Natural killer cell (primary cell): ENCODE measurements at places on chromosomes 12 and 14.

DNA sequence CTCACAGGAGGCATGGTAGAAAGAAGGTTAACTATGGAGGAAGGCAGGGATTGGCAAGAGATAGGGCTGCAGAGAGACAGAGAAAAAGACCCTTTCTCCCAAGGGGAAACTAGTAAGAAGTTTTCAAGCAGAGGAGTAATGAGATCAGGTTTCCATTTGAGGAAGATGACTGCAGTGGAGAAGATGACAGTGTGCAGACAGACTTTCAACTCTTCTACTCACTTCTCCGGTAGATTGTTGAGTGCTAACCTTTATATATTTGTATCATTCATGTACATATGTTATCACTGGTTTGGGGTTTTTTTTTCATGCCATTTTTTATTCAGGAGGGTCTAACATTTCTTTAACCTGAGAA, 5.9 kb upstream of the B3GNT4 start:
- H3K27ac ChIP-seq = no peak overlapping the region
- H3K4me1 ChIP-seq = peaks cover under 1% of the 10 kb centered on the region
- no peak overlapping the region for H3K4me3 ChIP-seq
- peaks cover 11% of the 10 kb centered on the region for H3K27me3 ChIP-seq
- H3K36me3 ChIP-seq = no peaks in the 10 kb centered on the region

- no peaks in the 10 kb centered on the region for H3K27me3 ChIP-seq
- H3K4me1 ChIP-seq = no peaks in the 10 kb centered on the region
- no peak overlapping the region for H3K27ac ChIP-seq
- H3K36me3 ChIP-seq = no peaks in the 10 kb centered on the region
- DNase-seq = no peak
Observed at GRCh38 chr12:82663893-82664292, 22.8 kb upstream of the TMTC2 start.

DNA sequence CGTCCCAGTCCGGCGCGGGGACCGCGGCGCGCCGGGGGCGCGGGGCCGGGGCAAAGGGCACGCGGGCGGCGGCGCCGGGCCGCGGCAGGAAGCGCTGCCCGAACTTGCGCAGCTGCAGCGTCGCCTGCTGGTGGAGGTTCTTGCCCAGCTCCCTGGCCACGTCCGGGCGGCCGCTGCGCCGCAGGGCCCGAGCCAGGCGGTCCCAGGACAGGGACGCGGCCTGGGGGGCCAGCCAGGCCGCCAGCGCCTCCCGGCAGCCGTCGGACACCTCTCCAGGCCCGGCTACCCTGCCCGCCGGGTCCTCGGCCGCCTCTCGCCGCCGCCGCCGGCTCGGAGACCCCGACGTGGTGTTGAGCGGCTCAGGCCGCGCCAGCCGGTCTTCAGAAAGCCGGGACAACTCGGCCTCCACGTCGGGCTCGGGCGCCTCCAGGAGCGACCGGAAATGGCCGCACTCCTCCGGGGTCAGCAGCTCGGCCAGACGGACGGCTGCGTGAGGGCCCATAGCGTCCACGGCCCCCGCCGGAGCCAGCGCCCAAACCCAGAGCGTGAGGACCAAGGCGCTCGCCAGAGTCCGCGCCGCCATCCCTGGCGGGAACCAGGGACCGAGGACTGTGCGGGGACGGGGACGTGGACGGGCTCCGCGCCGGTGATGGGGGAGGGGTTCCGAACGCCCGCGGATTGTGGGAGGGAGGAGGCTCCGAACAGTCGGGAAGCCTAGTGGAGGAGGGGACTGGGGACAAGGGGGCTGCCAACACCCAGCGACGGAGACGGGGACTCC, 34.0 kb downstream of the FIGNL2 start:
- H3K36me3 ChIP-seq = no peaks in the 10 kb centered on the region
- peak; percentile 71 for DNase-seq
- H3K27ac ChIP-seq = peak overlapping the region; percentile 37
- no peaks in the 10 kb centered on the region for H3K27me3 ChIP-seq
- peaks cover 20% of the 10 kb centered on the region for H3K4me1 ChIP-seq

DNA sequence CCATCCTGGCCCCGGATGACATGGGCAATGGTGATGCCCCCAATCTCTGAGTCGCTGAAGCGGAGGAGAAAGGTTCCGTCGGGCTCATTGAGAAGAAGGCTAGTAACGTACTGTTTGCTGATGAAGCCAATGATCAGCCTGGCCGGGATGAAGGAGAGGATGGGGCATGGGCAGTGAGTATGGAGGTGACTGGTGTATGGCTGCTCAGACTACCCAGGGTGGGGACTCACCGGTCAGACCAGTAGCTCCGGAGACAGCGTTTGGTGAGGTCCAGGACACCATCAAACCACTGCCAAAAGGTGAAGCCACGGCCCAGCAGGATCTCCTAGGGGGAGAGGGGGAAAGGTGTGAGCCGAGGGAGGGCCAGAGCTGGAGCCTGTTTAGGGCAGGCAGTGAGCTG, 10.9 kb downstream of the NAB2 start:
- H3K4me3 ChIP-seq = no peak overlapping the region
- no peaks in the 10 kb centered on the region for H3K27me3 ChIP-seq
- H3K4me1 ChIP-seq = peaks cover 19% of the 10 kb centered on the region
- no peak for DNase-seq
- peaks cover 64% of the 10 kb centered on the region for H3K36me3 ChIP-seq

DNA sequence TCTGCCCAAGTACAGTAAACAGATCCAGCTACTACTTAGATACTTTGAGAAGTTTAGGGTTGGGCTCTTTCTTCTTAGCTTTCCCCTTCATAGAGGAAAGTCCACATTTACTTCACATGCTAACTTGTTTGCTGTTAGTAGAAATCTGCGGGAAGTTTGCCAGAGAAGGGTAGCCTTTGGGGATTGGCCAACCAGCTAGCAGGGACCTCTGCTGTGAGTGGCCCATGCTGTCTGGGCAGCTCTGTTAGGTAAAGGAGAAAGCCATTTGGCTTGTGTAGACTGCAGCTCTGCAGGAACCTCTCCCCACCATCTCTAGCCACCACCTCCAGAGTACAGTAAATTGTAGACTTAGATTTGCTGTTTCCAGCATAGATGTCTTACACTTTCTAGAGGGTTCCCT, 193.9 kb downstream of the RGS6 start:
- no peak overlapping the region for H3K27ac ChIP-seq
- H3K4me3 ChIP-seq = no peak overlapping the region
- no peaks in the 10 kb centered on the region for H3K36me3 ChIP-seq
- no peak for DNase-seq

DNA sequence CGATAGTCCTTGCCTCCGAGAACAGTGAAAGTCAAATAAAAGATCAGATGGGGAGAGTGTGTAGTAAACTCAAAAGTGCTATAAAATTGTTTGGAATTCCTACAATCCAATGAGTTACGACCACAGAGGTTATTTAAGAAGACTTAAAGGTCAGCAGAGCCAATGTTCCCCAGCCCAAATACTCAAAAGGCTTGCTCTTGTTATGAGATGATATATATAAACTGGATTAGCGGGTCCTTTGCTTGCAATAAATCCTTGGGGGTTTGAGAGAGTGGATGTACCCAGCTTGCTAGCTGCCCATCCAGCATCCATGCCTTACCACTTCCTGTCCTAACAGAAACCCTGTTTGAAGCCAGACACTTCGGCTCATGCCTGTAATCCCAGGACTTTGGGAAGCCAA, 29.0 kb upstream of the MED13L start:
- H3K27ac ChIP-seq = no peak overlapping the region
- no peaks in the 10 kb centered on the region for H3K27me3 ChIP-seq
- DNase-seq = no peak
- no peaks in the 10 kb centered on the region for H3K36me3 ChIP-seq
- H3K4me1 ChIP-seq = no peaks in the 10 kb centered on the region

- no peaks in the 10 kb centered on the region for H3K4me1 ChIP-seq
- no peak overlapping the region for H3K27ac ChIP-seq
- H3K4me3 ChIP-seq = no peak overlapping the region
- DNase-seq = no peak
Observed at GRCh38 chr12:90951432-90952105, 3.4 kb downstream of the CCER1 start.

GRCh38 chr12:63897931-63898330, 53.4 kb downstream of the SRGAP1 start:
- H3K27me3 ChIP-seq = peaks cover 2% of the 10 kb centered on the region
- no peak overlapping the region for H3K27ac ChIP-seq
- H3K4me3 ChIP-seq = no peak overlapping the region
- no peaks in the 10 kb centered on the region for H3K36me3 ChIP-seq
- no peaks in the 10 kb centered on the region for H3K4me1 ChIP-seq

GRCh38 chr14:102777711-102778337, 575 bp downstream of the TRAF3 start:
- peak overlapping the region; percentile 75 for H3K27ac ChIP-seq
- H3K27me3 ChIP-seq = no peaks in the 10 kb centered on the region
- peak overlapping the region; percentile 42 for H3K4me3 ChIP-seq
- H3K4me1 ChIP-seq = peaks cover 37% of the 10 kb centered on the region
- no peaks in the 10 kb centered on the region for H3K36me3 ChIP-seq
- no peak for DNase-seq

DNA sequence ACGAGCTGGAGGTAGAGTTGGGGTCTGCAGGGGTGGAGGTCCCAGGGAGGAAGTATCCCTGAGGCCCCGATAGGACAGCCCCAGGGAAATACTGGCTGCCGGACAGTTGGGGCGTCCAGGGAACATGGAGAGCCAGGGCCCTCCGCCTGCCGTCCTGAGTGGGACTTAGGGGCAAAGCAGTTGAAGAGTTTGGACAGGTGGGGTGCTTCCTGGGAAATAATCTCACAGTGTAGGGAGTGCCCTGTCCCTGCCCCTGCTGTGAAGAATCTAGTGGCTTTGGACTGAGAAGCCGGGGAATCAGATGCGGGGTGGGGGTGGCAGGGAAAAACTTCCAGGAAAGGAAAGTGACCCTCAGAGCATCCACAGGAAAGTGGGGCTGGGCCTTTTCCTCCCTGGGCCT, 9.8 kb upstream of the HHIPL1 start:
- no peak overlapping the region for H3K4me3 ChIP-seq
- no peaks in the 10 kb centered on the region for H3K4me1 ChIP-seq
- no peak overlapping the region for H3K27ac ChIP-seq
- H3K36me3 ChIP-seq = no peaks in the 10 kb centered on the region
- H3K27me3 ChIP-seq = no peaks in the 10 kb centered on the region

DNA sequence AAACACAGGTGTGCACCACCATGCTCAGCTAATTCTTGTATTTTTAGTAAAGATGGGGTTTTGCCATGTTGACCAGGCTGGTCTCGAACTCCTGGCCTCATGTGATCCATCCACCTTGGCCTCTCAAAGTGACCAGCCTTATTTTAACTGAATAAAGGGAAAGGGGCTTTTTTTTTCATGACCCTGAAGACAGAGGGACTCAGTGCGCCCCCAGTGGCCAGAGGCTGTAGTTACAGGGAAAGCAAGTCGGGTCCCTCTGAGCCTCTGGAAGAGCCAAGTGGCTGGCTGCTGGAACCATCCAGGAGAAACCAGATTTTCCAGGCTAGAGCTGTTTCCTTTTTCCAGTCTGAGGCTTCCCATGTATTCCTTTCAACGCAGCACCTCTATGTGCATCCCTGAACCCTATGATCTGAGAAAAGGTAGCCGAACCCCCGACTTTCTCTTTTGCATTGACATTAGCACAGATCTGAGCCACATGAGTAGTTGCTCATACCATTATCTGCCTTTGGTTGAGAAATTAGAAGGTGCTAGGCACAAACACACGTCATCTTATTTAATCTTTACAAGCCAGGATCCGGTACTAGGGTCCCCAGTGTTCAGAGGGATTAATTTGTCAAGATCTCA, 342.7 kb downstream of the CACNA1C start:
- no peaks in the 10 kb centered on the region for H3K36me3 ChIP-seq
- no peak overlapping the region for H3K27ac ChIP-seq
- no peaks in the 10 kb centered on the region for H3K27me3 ChIP-seq

GRCh38 chr14:99744873-99745224, 48.4 kb upstream of the EML1 start:
- no peaks in the 10 kb centered on the region for H3K4me1 ChIP-seq
- H3K27me3 ChIP-seq = no peaks in the 10 kb centered on the region
- H3K4me3 ChIP-seq = no peak overlapping the region
- no peak overlapping the region for H3K27ac ChIP-seq
- no peaks in the 10 kb centered on the region for H3K36me3 ChIP-seq

GRCh38 chr12:56153678-56154065, 1.3 kb downstream of the MYL6B start:
- H3K36me3 ChIP-seq = no peaks in the 10 kb centered on the region
- H3K27me3 ChIP-seq = no peaks in the 10 kb centered on the region
- no peak overlapping the region for H3K27ac ChIP-seq
- peaks cover 28% of the 10 kb centered on the region for H3K4me1 ChIP-seq
- H3K4me3 ChIP-seq = no peak overlapping the region

- no peak for DNase-seq
- H3K27me3 ChIP-seq = no peaks in the 10 kb centered on the region
- H3K4me1 ChIP-seq = no peaks in the 10 kb centered on the region
- H3K27ac ChIP-seq = no peak overlapping the region
- H3K36me3 ChIP-seq = no peaks in the 10 kb centered on the region
- no peak overlapping the region for H3K4me3 ChIP-seq
Observed at GRCh38 chr12:30067146-30067545, 283.4 kb upstream of the TMTC1 start.

- H3K27me3 ChIP-seq = no peaks in the 10 kb centered on the region
- H3K4me3 ChIP-seq = no peak overlapping the region
Observed at GRCh38 chr14:68532496-68532895, 260.4 kb downstream of the ZFP36L1 start.

- H3K4me3 ChIP-seq = no peak overlapping the region
- DNase-seq = no peak
- no peaks in the 10 kb centered on the region for H3K27me3 ChIP-seq
- no peak overlapping the region for H3K27ac ChIP-seq
- H3K4me1 ChIP-seq = no peaks in the 10 kb centered on the region
- H3K36me3 ChIP-seq = no peaks in the 10 kb centered on the region
Observed at GRCh38 chr14:103065861-103066260, 8.5 kb upstream of the CDC42BPB start.

DNA sequence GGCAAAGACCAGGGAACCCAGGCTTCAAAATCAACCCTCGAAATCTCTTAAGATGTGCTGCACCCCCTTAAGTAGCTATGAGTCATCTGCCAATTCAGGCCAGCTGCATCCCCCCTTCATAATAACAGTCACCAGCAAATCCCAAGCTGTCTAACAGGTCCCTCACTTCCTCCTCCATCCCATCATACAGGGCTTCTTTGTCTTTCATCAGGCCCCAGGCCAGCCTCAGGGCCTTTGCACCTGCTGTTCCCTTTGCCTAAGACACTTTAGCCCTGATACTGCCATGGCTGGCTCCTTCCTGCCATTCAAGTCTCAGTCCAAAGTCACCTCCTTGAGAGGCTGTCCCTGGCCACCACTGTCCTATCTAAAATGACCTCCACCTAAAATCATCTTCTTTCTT, 4.0 kb downstream of the RASAL1 start:
- H3K4me3 ChIP-seq = no peak overlapping the region
- peaks cover 16% of the 10 kb centered on the region for H3K4me1 ChIP-seq
- no peak for DNase-seq
- no peaks in the 10 kb centered on the region for H3K36me3 ChIP-seq
- H3K27me3 ChIP-seq = peaks cover 5% of the 10 kb centered on the region
- H3K27ac ChIP-seq = no peak overlapping the region

DNA sequence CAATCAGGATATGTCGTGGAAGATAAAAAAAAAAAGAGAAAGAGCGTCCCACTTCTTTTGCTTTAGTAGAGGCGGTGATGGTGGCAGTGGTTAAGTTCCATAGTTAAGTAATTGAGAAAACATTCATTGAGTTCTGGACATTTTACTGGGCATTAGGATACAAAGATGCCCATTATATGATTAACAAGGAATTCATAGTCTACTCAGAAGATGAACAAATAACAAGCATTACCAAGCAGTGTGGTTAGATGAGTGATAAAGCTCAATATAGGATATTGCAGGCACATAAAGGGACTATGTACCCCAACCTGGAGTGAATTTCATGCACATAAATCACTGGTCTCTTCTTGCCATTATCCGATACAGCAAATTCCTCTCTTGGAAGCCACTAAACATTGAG, 53.7 kb downstream of the ALG10B start:
- no peak overlapping the region for H3K4me3 ChIP-seq
- no peaks in the 10 kb centered on the region for H3K27me3 ChIP-seq
- DNase-seq = no peak
